ENCODE measurements at places on chromosomes 1 and 21. TPM values are rescaled to one million over a fixed set of nuclear protein-coding genes. Genes with fewer than 3 reads are reported as not detected.

ZNF648 gene
- not detected for total RNA-seq

COP1 gene
- total RNA-seq, result 47.1 TPM

TSPEAR gene
- not detected for total RNA-seq

PUSL1 gene
- total RNA-seq, result 30.3 TPM

RSPH1 gene
- total RNA-seq, result 0.17 TPM

LENEP gene
- total RNA-seq, result not detected

RIPK4 gene
- total RNA-seq, result 0.15 TPM

EPS8L3 gene
- not detected for total RNA-seq

PRRX1 gene
- 270 TPM for total RNA-seq

HLX gene
- 2.6 TPM for total RNA-seq

APH1A gene
- total RNA-seq, result 105 TPM

EFNA1 gene
- total RNA-seq, result 0.17 TPM

RPE65 gene
- total RNA-seq, result not detected

GCSAML gene
- not detected for total RNA-seq

LDLRAD1 gene
- total RNA-seq, result not detected

OTUD3 gene
- total RNA-seq, result 5.4 TPM

FABP3 gene
- total RNA-seq, result 109 TPM

LMX1A gene
- total RNA-seq, result not detected

AMY1C gene
- total RNA-seq, result not detected

SOX13 gene
- total RNA-seq, result 3.8 TPM

C8B gene
- total RNA-seq, result not detected

FAAH gene
- total RNA-seq, result 1.8 TPM

SLC5A3 gene
- total RNA-seq, result 20.5 TPM

BATF3 gene
- 1.2 TPM for total RNA-seq

LCE1E gene
- not detected for total RNA-seq

LRRC7 gene
- under 0.01 TPM for total RNA-seq

AGTRAP gene
- 45.1 TPM for total RNA-seq

XKR8 gene
- 7.4 TPM for total RNA-seq

RGS13 gene
- total RNA-seq, result not detected

EFNA3 gene
- total RNA-seq, result 1.3 TPM

PADI1 gene
- not detected for total RNA-seq

WDTC1 gene
- total RNA-seq, result 25.9 TPM

MCM3AP gene
- total RNA-seq, result 100 TPM

KIF17 gene
- total RNA-seq, result 1.5 TPM

FCRL1 gene
- total RNA-seq, result not detected

NFIA gene
- total RNA-seq, result 7.6 TPM

HSPB7 gene
- 3.3 TPM for total RNA-seq

DPYD gene
- total RNA-seq, result 116 TPM

CRNN gene
- not detected for total RNA-seq

LCA5L gene
- 0.66 TPM for total RNA-seq

PADI3 gene
- not detected for total RNA-seq

MAP3K7CL gene
- 23.3 TPM for total RNA-seq

BRINP3 gene
- total RNA-seq, result not detected

C1orf105 gene
- total RNA-seq, result not detected

MIXL1 gene
- not detected for total RNA-seq

SPRR2A gene
- total RNA-seq, result not detected

RC3H1 gene
- 19.4 TPM for total RNA-seq

RGSL1 gene
- not detected for total RNA-seq

PCP4 gene
- total RNA-seq, result not detected

G0S2 gene
- 17.6 TPM for total RNA-seq

S100A12 gene
- not detected for total RNA-seq

CSF1 gene
- total RNA-seq, result 88.5 TPM

All from smooth muscle cell of trachea (primary cell).